IMR-90 (cell line): ENCODE measurements at places on chromosomes 5 and 9. TPM values are rescaled to one million over a fixed set of nuclear protein-coding genes. Genes with fewer than 3 reads are reported as not detected.

DNA sequence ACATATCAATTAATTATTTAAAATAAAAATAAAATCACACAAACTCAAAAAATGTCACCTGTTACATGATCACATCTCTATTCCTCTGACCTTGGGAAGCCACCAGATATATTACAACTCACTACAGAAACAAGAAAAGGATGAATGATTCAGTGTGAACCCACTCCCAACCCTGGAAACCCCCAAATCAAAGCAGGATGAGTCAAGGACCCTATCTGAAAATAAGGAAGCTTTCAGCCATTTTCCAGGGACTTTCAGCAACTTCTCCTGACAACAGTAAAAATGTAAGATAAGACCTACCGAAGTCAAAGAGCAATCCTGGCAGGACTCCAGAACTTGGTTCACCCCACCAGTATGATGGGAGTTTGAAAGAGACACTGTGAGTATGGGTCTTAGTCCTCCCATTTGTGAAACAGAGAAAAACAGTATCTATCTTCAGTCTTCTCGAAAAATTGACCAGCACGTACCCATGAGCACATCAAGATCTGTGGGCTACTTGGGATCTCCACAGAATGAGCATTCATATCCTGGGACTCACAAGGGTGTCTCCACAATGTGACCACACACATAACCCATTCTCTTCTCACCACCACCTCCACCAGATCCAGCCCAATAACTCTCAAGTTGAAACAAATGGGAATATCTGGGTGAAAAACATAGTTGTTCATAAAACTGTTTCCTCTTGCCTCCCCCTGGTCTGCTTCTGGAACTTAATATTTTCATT lies 9.9 kb downstream of the NRG2 start:
- H3K4me3 ChIP-seq = no peak overlapping the region
- no peak overlapping the region for H3K27ac ChIP-seq
- H3K4me1 ChIP-seq = no peaks in the 10 kb centered on the region
- no peak for DNase-seq
- H3K27me3 ChIP-seq = peaks cover 45% of the 10 kb centered on the region

GRCh38 chr5:172482156-172483020 lies 28.1 kb upstream of the SH3PXD2B start:
- no peak for DNase-seq
- no peak overlapping the region for H3K27ac ChIP-seq
- no peaks in the 10 kb centered on the region for H3K36me3 ChIP-seq

ROR2 gene
- 2.2 and 2.3 TPM in 2 replicates for total RNA-seq

CXCL14 gene
- under 0.01 TPM in 1 of 2 replicates, not detected in the other for total RNA-seq
